ENCODE measurements at places on chromosomes 7 and 10.

DNA sequence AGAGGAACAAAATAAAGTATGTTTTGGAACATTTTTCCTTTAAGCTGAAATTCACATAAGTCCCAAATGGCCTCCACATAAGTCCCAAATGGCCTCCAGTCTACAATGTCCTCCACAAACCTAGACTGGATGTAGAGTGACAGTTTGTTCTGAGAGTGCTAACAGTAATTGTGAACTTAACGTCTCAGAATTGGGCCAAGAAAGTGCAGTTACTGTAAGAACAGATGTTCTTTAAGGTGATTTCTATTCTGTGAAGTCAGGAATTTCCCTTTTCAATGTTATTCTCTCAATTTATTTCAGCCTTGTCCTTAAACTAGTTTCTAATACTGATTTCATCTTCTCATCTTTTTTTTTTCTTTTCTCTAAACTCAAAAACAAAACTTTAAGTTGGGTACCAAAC is 188.7 kb upstream of the SEMA3E start:
- no peak for DNase-seq

DNA sequence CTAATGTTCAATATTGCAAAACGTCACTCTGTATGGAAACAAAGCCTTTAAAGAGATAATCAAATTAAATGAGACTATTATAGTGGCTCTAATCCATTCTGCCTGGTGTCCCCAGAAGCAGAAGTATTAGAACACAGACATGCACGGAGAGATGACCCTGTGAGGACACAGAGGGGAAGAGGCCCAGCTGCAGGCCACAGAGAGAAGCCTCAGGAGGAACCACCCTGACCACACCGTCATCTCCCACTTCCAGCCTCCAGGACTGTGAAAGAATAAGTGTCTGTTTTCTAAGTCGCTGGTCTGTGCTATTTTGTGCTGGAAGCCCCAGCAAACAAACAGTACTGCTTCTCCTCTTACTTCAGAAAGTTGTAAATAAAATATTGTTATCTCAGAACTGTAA is 283.5 kb upstream of the ADARB2 start:
- no peak for DNase-seq

DNA sequence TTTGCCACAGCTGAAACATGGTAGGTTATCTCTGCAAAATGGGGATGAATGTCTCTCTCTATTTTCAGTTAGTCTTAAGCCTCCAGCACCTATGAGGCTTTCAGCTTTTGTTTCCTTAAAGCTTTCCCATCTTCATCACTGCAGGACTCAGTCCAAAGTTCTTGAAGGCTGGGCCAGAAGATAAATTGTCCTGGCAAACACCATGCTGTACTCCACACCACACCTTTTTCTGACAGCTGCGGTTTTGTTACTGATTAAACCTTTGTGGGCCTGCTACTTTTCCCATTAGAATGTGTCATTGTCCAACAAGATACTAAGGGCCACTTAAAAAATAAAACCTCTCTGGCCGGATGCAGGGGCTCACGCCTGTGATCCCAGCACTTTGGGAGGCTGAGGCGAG is 87.2 kb upstream of the A1CF start:
- no peak for DNase-seq

DNA sequence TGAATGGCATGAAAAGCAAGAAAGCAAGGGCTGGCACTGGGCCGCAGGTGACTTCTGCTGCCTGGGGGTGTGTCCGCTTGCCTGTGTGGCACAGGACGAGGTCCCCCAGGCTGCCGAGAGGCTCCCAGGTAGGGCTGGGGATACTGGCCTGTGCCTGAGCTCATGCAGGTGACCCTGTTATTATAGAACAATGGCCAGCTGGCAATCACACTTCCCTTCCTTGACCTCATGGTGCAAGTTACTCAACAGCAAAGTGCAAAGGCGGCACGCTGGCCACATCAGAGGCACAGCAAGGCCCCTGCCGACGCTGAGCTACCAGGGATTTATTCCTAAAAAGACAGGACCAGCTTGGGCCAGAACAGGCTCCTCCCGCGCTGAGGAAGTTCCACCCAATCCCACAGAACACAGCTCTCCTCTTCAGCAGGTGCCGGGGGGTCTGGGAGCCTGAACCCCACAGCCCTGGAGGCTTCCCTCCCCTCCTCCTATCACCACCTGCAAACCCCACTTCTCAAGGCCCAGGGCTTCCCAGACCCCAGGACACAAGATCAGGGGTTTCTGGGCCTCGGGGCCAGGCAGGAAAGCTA is 1.4 kb upstream of the ADAM8 start:
- no peak for DNase-seq

- DNase-seq = no peak
Observed at GRCh38 chr10:120873741-120874140, 22.6 kb downstream of the WDR11 start.

- no peak for DNase-seq
Observed at GRCh38 chr7:91812388-91812787, 68.1 kb downstream of the MTERF1 start.

DNA sequence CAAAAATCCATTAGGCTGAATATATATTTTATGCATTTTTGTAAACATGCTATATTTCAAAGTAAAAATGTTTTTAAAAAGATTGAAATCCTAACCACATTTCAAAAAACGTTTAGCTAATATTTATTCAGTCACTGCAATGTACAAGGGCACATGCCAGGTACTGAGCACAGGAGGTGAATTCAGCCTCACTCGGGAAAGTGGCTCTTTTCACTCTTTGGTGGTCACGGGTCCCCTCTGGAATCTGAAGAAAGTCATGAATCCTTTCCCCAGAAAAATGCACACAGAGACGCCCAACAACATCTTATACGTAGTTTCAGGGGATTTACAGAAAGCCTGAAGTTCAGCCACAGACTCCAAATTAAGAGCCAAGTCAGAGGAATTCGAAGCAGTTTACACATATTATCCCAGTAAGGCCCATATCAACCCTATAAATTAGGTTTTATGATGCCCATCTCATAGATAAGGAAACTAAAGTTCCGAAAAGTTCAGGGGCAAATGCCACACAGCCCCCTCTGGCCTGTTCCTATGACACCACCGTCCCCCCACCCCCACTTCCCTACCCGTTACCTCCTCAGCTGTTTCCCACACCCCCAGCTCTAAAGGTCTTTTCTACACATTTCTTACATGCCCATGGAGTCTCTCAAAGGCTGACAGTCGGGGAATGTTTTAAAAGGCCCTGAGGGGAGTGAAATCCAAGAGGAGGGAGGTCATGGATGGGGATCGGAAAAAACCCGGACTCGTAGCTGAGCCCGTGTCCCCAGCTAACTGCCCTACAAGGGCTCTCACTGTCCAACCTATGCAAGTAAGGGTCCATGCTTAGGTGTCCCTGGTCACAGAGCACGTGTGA is 9.6 kb upstream of the SVOPL start:
- no peak for DNase-seq

- no peak for DNase-seq
Observed at GRCh38 chr7:77665161-77665560, 31.1 kb upstream of the RSBN1L start.

DNA sequence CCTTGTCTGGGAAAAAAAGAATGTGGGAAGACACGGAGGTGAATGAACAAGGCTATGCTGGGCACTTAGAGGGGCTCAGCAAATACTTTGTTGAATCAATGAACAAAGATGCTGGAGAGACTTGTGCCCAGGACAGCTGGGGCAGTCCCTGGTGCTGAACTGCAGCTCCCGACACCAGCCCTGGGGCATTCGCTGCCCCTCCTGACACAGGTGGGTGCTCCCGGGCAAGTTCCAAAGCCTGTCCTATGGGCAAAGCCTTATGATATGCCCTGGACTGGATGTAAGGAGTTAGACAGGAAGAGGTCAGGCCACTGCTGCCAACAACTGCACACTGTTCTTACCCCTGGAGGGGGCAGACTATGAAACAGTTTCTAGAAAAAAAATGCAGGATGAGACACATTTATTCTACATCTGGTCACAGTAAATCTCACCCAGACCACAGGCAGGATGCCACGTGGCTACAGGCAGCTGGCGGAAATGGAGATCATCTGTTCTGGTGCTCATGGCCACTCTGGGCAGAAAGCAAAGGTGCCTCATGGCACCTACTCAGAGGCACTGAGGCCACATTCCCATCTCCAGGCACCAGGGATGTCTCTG is 21.9 kb upstream of the FRAT2 start:
- no peak for DNase-seq

GRCh38 chr10:70493660-70494234 is 15.2 kb downstream of the PALD1 start:
- peak; percentile 55 for DNase-seq

GRCh38 chr10:54133203-54133602 is 667.8 kb downstream of the PCDH15 start:
- DNase-seq = no peak

DNA sequence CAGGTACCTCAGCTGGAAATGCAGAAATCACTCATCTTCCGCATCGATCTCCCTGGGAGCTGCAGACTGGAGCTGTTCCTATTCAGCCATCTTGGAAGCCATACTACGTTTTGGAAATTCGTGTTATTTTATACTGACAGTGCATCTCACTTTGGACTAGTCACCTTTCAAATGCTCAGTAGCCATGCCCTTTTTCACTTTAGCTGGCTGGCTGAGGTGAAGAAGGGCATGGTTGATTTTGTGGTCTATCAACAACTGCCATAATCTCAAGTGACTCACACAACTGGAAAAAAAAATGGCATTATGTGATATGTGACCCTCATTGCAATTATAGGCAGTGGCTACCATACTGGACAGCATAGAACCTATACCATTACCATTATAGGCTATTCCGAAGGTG is 100.5 kb downstream of the CCDC71L start:
- no peak for DNase-seq

DNA sequence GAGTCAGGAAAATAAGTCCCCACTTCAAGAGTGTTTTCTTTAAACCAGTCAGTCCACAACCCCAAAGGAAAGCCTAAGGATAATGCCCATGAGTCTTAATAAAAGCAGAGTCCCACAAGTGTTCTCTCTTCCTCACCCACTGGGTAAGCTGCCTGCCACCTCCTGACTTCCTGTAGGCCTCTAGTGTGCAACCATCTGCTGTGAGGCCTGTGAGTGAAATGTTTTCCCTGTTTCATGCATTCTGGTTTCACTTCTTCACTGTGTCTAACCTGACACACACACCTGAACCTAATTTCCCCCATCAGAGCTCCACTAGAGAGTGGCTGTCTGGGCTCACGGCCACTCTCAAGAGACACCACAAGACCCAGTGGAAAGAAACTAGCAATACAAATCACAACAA is 38.9 kb upstream of the GDF10 start:
- no peak for DNase-seq

- no peak for DNase-seq
Observed at GRCh38 chr7:128940494-128941322, 3.0 kb downstream of the IRF5 start.

GRCh38 chr7:75662579-75663301 is 76.0 kb downstream of the HIP1 start:
- DNase-seq = no peak

GRCh38 chr10:18533896-18534295 is 117.5 kb downstream of the NSUN6 start:
- DNase-seq = no peak

DNA sequence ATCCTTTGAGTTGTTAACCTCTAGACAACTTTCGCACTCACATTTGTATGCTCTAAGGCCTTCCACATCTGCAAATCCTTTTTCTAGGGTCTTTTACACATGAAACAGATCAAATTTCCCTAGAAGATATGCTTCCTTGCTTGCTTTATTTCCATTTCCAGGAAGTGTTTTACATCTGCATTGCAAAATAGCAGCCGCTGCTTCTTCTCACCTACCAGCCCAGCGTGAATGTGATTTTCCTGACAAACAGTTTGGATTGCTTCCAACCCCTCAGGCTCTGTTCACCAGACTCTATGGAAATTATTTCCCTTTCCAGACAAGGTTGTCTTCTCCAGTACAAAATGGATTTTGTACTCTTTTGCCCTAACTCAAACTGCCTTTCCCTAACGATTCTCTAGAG is 50.9 kb upstream of the PAPSS2 start:
- no peak for DNase-seq

Data from NT2/D1 (cell line).